ENCODE measurements at places on chromosomes 16 and 17.

DNA sequence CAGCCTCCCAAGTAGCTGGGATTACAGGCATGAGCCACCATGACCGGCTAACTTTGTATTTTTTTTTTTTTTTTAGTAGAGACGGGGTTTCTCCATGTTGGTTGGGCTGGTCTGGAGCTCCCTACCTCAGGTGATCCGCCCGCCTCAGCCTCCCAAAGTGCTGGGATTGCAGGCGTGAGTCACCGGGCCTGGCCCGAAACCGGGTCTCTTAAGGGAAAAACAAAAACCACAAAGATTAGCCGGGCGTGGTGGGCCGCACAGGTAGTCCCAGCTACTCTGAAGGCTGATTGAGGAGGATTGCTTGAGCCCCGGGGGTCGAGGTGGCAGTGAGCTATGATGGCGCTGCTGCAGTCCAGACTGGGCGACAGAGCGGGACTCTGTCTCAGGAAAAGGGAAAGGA, 19.9 kb upstream of the RBL2 start:
- no peak for DNase-seq

GRCh38 chr16:27618606-27619327, 68.8 kb downstream of the KATNIP start:
- no peak for DNase-seq

DNA sequence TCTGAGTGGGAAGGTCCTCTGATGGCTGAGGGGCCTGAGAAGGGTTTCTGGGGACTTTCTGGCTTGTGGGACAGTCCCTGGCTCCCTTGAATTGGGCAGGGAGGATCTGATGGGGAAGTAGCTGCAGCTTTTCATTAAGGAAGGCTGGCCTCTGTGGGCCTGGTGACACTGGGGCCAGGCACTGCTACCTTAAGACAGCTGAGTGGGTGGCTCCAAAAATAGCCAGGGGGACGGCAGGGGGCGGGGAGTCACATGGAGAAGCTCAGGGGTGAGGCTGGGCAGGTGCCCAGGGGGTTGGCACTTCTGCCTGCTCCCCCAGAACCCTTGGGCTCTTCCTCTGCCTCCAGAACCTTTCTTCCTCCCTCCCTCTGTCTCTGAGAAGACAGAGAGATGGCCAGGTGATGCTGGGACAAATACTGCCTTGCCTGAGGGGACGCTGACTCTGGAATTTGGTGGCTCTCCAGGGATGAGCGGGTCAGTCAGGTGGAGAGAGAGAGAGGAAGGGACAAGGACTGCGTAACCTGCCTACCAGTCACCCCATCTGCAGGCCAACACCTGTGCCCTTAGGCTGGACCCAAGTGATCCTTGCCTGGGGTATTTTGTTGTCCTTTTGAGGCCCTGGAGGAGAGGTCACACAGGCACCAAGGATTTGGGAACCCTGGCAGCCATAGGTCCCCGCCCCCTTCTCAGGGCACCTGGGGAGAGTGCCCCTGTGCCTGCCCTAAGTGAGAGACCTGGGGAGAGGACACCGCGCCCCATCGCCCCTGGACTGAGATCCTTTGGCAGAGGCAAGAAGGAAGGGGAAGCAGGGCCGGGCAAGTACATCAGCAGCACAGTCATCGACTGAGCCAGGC, 1.7 kb upstream of the SGCA start:
- DNase-seq = no peak

DNA sequence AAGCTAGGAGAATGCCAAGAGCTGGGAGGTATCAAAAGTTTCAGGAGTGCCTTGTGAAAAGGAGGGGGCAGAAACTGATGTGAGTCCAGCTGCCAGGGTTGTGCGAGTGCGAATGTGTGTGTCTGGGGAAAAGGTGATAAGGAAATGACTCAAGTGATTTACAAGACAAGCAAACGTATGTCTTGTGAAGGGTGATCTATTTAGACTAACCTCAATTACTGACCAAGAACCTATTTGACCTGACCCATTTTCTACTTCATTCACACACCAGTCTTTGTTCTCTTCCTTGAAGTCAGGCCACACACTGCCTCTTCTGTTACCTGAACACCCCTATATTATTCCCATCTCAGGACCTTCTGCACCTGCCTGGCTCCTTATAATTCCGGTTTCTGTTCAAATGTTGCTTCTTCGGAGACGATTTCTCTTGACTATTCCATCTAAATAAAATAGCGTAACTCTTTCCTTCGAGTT, 1.0 kb downstream of the GDE1 start:
- no peak for DNase-seq

DNA sequence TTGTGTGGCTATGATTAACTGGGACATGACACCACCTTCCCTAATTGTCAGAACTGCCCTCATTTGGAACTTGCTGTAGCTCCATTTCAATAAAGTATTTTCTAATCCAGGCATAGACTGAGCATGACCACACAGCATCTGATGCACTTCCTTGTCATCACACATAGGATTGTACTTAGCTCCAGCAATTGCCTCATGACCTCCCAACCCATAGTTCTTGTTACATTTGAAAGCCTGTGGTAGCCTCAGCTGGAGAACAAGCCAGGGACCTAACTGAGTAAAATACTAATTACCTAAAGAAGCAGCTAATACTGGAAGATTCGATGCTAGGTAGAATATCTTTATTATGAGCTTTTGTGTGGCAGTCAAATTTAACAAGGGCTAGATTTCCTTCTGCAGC, 187.3 kb upstream of the KIF2B start:
- DNase-seq = no peak

DNA sequence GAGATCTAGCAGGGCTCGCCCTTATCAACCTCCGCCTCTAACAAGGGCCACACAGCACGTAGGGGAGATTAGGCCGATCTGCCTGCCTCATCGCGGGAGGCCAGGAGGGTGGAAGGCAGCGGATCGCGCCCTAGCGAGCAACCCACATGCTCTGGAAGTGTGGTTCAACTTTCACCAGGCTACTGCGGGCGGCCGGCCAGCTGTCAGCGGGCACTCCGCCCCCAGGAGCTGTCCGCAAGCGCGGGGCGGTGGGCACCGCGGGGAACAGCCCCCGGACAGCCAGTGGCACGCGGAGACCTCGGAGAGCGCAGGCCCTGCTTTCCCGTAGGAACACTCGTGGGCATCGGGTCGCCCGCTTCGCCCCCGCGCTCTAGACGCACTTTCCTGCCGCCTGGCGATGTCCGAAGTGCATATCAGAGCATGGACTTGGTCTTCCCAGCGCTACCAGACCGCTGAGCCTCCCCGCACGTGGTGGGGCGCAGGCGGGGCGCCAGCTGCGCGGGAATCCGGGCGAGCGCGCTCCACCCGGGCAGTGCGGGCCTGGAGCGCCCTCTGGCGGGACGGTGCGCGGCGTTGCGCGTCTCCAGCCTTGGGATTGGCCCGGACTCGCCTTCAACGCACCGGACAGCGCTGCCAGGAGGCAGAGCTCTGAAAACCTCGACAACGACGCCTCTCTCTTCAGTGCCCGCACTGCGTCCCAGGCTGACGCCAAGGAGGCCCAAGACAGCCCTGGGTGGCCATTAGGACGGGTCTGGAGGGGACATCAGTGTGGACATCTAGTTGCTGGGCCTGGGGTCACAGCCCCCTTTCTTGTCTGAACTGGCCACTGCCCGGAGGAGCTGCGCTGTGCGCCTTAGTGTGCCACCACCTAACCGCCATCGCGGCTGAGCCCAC, 3.6 kb upstream of the ZNHIT3 start:
- peak; percentile 40 for DNase-seq

GRCh38 chr16:17566656-17567450, 96.1 kb upstream of the XYLT1 start:
- DNase-seq = no peak

DNA sequence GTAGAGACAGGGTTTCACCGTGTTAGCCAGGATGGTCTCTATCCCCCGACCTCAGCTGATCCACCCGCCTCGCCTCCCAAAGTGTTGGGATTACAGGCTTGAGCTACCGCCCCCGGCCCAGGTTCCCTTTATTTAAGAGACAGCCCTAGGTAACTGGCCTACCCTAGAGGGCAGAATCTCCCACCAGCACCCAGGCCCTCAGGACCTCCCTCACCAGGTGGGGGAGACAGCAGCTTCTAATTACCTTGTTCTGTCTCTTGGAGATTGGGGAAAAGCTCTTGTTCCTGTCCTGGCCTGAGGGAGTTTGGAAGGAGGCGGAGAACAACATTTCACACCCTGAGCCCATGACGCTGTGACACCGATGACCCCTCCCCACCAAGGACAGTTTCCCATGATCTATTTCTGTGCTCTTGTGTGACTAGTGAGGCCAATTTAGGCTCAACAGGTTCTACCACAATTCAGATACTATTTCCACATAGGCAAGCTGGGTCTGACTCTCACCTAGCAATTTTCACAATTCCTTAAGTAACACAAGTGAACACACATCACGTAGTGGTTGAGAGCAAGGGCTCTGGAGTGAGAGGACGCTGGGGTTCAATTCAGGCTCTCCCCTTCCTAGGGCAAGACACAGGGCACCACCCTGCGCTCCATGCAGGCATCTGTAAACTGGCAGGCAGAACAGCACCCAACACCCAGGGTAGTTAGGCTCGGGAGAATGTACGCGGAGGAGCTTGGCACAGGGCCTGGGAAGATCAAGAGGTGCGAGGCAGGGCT, 20.4 kb downstream of the HDAC5 start:
- DNase-seq = no peak

DNA sequence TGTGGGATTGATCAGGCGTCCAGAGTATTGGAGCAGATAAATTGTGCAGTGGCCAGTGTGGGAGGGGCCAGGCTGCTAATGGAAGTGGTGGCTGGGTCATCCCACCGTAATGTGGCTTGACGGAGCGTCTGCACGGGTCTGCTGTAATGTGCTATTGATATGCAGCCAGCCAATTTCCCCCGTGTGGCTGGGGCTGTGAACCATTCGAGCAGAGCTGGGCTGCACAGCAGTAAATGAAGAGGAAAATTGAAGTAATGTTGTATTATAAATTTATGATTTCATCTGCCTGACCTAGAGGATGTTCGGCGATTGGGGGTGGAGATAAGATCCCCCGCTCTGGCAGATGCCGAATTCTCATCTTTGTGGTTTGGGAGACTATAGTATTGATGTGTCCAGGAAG, 121.5 kb downstream of the CCDC182 start:
- DNase-seq = no peak

DNA sequence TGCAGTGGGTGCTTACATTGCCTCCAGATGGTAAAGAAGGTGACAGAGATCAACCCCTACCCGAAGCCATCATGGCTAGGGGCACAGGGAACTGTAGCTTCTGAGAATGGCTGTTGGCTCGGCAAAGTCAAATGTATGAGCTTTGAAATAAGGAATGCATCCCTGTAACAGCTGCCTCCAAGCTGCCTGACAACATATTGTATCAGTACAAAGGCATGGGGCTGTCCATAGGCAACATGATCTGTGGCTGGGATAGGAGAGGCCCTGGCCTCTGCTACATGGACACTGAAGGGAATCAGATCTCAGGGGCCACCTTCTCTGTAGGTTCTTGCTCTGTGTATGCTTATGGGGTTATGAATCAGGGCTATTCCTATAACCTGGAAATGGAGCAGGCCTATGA, 119.2 kb upstream of the NETO2 start:
- no peak for DNase-seq

GRCh38 chr17:50051082-50051576, 4.8 kb upstream of the ITGA3 start:
- peak; percentile 92 for DNase-seq

- no peak for DNase-seq
Observed at GRCh38 chr17:15509095-15509494, 41.7 kb upstream of the CDRT4 start.

DNA sequence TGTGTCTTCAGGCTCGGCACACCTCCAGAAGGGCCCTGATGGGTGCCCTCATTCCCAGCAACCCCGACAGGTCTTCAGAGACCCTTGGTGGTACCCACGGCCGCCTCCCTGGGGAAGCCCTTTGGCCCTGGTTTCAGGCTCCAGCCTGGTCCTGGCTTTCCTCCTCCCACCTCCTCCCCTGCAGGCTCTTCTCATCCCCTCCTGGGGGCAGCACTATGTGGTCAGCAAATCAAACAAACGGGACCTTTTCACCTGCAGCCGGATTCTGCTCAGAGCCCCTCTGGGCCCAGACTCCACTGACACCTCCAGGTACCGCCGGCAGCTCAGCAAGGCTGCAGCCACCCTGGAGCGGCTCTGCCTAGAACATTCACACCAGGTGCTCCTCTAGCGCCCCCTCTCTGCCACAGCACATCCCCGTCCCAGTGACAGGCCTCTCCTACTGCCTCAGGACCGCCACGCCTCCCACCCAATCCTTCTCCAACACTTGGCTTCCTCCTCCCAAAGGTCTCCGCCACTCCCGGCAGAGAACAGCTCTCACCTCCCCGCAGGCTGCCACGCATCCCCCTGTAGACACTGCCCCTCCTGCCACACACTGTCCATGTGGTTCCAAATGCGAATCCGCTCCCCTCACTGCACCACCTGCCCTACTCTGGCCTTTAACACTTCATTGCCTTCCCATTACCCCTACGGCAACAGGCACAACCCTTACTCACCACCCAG, 12.0 kb downstream of the CORO7 start:
- no peak for DNase-seq

GRCh38 chr16:57192720-57193486, 6.8 kb downstream of the RSPRY1 start:
- no peak for DNase-seq

GRCh38 chr17:44940317-44940716, 7.3 kb downstream of the KIF18B start:
- DNase-seq = peak; percentile 53

- no peak for DNase-seq
Observed at GRCh38 chr17:13843862-13844635, 225.3 kb upstream of the COX10 start.

- no peak for DNase-seq
Observed at GRCh38 chr16:49009204-49009603, 272.4 kb downstream of the CBLN1 start.

DNA sequence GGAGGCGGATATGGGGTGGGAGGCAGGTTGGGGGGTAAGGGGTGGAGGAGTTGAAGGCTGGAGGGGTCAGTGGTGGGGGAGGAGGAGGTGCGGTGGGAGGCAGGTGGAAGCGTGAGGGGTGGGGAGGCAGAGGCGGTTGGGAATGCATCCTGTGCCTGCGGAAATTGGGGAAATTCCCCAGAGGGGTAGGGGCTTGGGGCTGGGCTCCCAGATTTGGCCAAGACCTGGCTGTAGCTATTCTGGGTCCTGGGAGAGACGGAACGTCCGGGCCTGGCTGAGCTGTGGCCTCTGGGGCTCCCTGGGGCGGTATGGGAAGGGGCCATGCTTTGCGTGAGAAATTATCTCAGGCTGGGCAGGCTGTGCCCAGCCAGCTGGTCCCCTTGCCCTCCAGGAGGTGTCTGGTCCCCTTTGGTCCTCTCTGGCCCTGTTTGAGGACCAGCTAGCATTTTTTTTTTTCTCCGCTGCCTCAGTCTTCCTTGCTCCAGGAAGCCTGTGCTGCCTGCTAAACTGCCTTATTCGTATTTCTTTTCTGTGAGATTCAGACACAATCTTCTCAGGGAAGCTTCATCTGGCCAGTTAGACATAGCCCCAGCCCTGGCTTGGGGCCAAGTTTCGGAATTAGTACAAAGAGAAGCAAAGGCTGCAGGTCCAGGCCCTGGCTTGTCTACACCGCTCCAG, 7.3 kb upstream of the TRPV2 start:
- no peak for DNase-seq

DNA sequence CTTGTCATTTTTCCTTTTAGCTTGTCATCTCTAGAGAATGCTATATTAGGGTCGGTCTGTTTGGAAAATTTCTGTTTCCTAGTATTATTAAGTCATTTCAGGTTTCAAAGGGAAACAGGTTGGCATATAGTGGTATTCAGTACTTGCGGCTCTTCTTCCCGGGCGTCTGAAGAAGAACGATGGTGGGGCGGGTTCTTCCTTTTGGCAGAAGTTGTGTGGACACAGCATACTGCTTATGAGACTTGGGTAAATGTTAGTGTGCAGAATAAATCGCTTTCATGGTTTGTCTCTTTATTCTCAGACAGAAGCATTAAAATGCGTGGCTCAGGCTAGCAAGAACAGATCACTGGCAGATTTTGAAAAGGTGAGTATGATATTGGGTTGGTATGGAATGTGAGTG, 9.6 kb upstream of the CDK5R1 start:
- DNase-seq = no peak

Measured in HS-5 (cell line).